ENCODE measurements at places on chromosomes 2 and 18.

DNA sequence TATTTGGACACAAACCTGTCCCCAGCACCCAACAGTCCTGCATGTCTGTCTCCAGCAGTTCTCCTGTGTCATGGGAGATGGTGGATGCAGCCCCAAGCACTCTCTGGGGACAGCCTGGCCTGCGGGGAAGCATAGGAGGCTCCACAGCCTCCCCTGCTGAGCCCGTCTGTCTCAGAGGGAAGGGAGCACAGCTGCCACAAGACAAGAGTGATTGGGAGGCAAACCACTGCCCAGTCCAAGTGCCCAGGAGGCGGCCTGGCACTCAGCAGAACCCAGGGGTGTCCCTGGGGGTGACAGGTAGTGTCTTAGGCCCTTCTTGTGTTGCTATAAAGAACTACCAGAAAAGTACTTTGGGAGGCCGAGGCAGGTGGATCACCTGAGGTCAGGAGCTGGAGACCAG lies 211.2 kb upstream of the MYT1L start:
- H3K27me3 ChIP-seq = no peaks in the 10 kb centered on the region
- no peak for DNase-seq
- no peaks in the 10 kb centered on the region for H3K4me1 ChIP-seq
- no peak overlapping the region for H3K27ac ChIP-seq
- no peaks in the 10 kb centered on the region for H3K36me3 ChIP-seq

- H3K4me1 ChIP-seq = no peaks in the 10 kb centered on the region
- no peak overlapping the region for H3K27ac ChIP-seq
- no peak overlapping the region for H3K4me3 ChIP-seq
- no peak for DNase-seq
Observed at GRCh38 chr2:112835536-112836162, 930 bp downstream of the IL1B start.

DNA sequence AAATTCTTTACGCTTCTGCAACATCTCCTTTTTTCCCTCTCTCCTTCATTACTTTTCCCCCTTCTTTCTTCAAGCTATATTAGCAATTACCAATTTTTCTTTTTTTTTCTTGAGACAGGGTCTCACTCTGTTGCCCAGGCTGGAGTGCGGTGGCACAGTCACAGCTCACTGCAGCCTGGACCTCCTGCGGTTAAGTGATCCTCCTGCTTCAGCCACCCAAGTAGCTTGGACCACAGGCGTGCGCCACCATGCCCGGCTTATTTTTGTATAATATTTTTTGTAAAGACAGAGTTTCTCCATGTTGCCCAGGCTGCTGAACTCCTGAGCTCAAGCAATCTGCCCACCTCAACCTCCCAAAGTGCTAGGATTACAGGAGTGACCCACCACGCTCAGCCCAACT lies 70.7 kb downstream of the EPG5 start:
- no peak overlapping the region for H3K27ac ChIP-seq
- no peaks in the 10 kb centered on the region for H3K4me1 ChIP-seq
- H3K4me3 ChIP-seq = no peak overlapping the region
- H3K27me3 ChIP-seq = no peaks in the 10 kb centered on the region
- DNase-seq = no peak
- peaks cover 19% of the 10 kb centered on the region for H3K36me3 ChIP-seq

DNA sequence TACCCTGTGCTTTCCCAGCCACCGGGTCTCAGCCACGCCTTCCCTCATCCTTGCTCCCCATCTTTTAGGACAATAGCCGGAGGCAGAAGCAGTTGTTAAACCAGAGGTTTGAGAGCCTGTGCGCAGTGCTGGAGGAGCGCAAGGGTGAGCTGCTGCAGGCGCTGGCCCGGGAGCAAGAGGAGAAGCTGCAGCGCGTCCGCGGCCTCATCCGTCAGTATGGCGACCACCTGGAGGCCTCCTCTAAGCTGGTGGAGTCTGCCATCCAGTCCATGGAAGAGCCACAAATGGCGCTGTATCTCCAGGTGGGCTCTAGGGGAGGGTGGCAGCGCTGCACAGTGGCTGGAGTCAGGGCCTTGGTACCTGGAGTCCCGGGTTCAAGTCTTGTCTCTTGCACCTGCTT lies 2.7 kb downstream of the UCN start:
- no peak for DNase-seq
- no peak overlapping the region for H3K27ac ChIP-seq
- H3K4me3 ChIP-seq = no peak overlapping the region
- H3K27me3 ChIP-seq = peaks cover 21% of the 10 kb centered on the region
- peaks cover 7% of the 10 kb centered on the region for H3K36me3 ChIP-seq
- H3K4me1 ChIP-seq = no peaks in the 10 kb centered on the region

GRCh38 chr18:24766376-24766775 lies 305.9 kb downstream of the HRH4 start:
- no peaks in the 10 kb centered on the region for H3K27me3 ChIP-seq
- no peak overlapping the region for H3K27ac ChIP-seq
- H3K4me3 ChIP-seq = no peak overlapping the region
- DNase-seq = no peak

DNA sequence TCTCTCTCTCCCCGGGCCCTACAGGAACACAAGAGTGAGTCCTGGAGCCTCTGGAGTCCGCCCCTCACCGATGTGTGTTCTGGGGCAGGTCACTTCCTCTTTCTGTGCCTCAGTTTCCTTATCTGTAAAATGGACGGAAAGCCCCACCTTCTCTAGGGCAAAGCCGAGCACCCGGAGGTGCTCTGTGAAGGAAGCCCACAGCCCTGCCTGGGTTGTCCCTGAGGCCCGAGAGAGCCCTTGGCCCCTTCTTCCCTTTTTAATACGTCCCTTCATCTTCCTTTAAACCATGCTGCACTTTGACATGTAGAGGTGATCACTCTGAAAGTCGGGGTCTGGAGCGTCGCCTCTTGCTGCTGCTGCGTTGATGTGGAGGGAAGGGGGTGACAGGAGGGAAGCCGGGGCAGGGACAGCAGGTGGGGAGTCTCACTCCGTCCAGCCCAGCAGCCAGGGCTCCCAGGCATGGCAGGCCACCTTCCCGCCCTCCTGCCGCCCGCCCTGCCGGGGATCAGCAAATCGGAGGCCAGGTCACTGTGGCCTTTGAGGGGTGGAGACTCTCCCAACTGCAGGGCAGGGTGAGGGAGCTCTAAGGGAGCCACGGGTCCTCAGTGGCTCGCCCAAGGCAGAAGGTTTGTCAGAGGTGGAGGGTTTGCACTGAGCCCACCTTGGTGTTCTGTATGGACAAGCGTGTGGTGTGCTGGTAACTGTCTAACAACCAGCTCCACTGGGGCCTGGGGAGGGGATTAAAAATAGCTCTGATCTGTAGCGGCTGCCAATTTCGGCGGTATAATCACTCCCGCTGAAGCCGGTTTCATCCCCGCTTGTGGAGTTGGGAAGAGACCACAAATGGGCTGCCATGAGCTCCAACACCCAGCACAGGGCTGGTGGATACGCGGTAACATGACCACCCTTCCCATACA lies 135.9 kb upstream of the ID2 start:
- H3K27ac ChIP-seq = no peak overlapping the region
- no peaks in the 10 kb centered on the region for H3K27me3 ChIP-seq
- H3K4me1 ChIP-seq = no peaks in the 10 kb centered on the region

Measured in H9 (cell line).